ENCODE measurements at places on chromosomes 12 and 14. TPM values are rescaled to one million over a fixed set of nuclear protein-coding genes. Genes with fewer than 3 reads are reported as not detected.

DNA sequence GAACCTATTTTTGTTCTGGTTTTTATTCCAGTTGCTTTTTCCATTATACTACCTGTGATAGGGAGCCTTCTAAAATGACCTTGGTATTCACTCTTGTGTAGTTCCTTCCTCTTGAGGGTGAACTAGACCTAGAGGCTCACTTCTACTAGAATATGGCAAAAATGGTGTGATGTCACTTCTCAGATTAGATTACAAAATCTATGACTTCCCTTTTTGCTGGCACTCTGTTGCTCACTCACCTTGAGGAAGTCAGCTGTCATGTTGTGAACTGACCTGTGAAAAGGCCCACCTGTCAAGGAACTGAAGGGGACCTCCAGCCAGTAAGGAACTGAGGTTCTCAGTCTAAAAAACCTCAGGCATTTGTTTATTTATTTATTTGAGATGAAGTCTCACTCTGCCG lies 5.7 kb downstream of the MIPOL1 start:
- H3K27ac ChIP-seq = no peak overlapping the region
- H3K36me3 ChIP-seq = no peaks in the 10 kb centered on the region
- DNase-seq = no peak
- H3K4me1 ChIP-seq = no peaks in the 10 kb centered on the region

DNA sequence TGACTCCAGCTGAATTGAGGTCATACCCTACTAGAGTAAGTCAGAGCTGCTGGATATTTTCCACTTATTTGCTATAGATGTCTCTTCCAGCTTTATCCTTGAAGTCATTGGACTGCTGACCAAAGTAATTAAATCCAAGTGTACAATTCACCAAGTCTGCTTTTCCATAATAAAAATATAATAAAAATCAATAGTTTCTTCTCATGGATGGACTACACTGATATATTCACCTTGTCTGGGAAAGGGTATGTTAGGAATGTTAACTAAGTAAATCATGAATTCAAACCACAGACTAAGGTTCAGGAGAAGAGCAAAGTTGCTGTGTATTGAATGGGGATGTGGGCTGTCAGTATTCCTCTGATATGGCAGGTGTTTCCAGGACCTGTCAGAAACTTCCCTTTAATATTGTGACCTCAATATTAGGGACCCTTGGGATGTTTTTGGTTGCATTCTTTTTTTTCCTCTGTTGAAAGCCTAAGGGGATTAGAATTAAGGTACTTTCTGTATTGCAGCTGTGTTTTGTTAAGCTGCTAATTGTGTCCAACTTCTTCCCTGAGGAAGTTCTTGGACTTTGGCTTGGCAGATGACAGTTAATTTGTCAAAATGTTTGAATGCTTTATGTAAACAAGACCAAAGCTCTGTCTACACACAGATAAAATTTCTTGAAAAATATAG lies 284.0 kb downstream of the ATP23 start:
- no peaks in the 10 kb centered on the region for H3K4me1 ChIP-seq
- DNase-seq = no peak
- H3K27me3 ChIP-seq = no peaks in the 10 kb centered on the region
- no peaks in the 10 kb centered on the region for H3K36me3 ChIP-seq

Gene DIO2
- total RNA-seq = 27.3 TPM

Gene SPTB
- total RNA-seq = 2.0 TPM

Gene ACSS3
- total RNA-seq = 0.28 TPM

GRCh38 chr14:53103636-53104340 lies 49.3 kb downstream of the DDHD1 start:
- H3K4me3 ChIP-seq = no peak overlapping the region
- no peak overlapping the region for H3K27ac ChIP-seq
- H3K4me1 ChIP-seq = no peaks in the 10 kb centered on the region
- no peaks in the 10 kb centered on the region for H3K36me3 ChIP-seq

GRCh38 chr12:49762468-49762847 lies 21.1 kb downstream of the TMBIM6 start:
- DNase-seq = no peak
- H3K4me3 ChIP-seq = no peak overlapping the region
- H3K36me3 ChIP-seq = peaks cover 78% of the 10 kb centered on the region
- no peaks in the 10 kb centered on the region for H3K4me1 ChIP-seq

GRCh38 chr12:63862187-63862968 lies 17.9 kb downstream of the SRGAP1 start:
- peak; percentile 58 for DNase-seq
- H3K4me1 ChIP-seq = peaks cover 35% of the 10 kb centered on the region
- peak overlapping the region; percentile 30 for H3K27ac ChIP-seq
- no peak overlapping the region for H3K4me3 ChIP-seq

DNA sequence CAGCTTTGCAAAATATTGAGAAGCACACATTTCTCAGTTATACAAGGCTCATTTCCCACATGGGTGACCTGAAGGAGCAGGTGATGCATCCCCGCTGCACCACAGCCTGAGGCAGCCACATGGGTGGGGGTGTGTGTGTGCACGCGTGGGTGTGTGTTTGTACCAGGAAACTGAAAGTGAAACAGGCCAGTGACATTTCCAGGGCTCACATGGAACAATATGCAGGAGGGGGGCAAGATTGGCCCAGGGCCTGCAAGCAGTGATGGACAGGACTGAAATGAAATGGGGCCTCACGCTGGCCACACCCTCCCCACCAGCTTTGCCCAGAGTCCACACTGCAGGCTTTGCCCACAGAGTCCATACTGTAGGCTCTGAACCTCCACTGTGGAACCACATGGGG lies 154.2 kb upstream of the PARP11 start:
- no peak overlapping the region for H3K27ac ChIP-seq
- H3K4me1 ChIP-seq = peaks cover 28% of the 10 kb centered on the region
- no peaks in the 10 kb centered on the region for H3K36me3 ChIP-seq
- H3K4me3 ChIP-seq = no peak overlapping the region

- no peak overlapping the region for H3K4me3 ChIP-seq
- H3K4me1 ChIP-seq = no peaks in the 10 kb centered on the region
- no peaks in the 10 kb centered on the region for H3K27me3 ChIP-seq
- DNase-seq = no peak
Observed at GRCh38 chr14:106691601-106692291, 1165.4 kb downstream of the TMEM121 start.

Gene TSPAN19
- total RNA-seq = not detected

- no peak for DNase-seq
- peaks cover 29% of the 10 kb centered on the region for H3K4me1 ChIP-seq
Observed at GRCh38 chr14:69629225-69630127, 18.1 kb downstream of the SUSD6 start.

Gene MORN3
- not detected for total RNA-seq

Gene DTX1
- total RNA-seq = not detected

- no peak for DNase-seq
- no peak overlapping the region for H3K27ac ChIP-seq
Observed at GRCh38 chr14:32412532-32412931, 83.4 kb downstream of the AKAP6 start.

DNA sequence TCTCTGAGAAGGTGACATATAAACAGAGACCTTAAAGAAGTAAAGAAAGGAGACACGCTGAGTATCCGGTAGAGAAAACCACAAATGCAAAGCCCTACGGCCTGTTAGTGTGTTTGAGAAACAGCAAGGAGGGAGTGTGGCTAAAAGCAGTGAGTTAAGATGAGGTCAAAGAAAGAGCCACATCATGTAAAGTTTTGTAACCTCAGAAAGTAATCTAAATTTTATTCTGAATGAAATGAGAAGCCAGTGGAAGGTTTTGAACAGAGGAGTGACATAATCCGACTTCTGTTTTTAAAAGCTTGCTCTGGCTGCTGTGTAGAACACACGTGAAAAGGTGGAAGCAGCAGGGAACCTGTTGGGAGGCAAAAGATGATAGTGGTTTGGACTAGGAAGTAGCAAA lies 32.6 kb downstream of the PPP2R5E start:
- H3K27me3 ChIP-seq = no peaks in the 10 kb centered on the region
- 0 out of 2 replicates have a peak, but pooled peaks cover 3% of the 10 kb centered on the region for H3K36me3 ChIP-seq
- no peak overlapping the region for H3K27ac ChIP-seq
- H3K4me1 ChIP-seq = no peaks in the 10 kb centered on the region
- no peak overlapping the region for H3K4me3 ChIP-seq

GRCh38 chr14:51185754-51186153 lies 54.3 kb upstream of the TMX1 start:
- no peaks in the 10 kb centered on the region for H3K36me3 ChIP-seq
- no peaks in the 10 kb centered on the region for H3K27me3 ChIP-seq
- no peak overlapping the region for H3K4me3 ChIP-seq
- no peaks in the 10 kb centered on the region for H3K4me1 ChIP-seq

Gene AMDHD1
- total RNA-seq = 0.41 TPM

Gene KRT2
- not detected for total RNA-seq

DNA sequence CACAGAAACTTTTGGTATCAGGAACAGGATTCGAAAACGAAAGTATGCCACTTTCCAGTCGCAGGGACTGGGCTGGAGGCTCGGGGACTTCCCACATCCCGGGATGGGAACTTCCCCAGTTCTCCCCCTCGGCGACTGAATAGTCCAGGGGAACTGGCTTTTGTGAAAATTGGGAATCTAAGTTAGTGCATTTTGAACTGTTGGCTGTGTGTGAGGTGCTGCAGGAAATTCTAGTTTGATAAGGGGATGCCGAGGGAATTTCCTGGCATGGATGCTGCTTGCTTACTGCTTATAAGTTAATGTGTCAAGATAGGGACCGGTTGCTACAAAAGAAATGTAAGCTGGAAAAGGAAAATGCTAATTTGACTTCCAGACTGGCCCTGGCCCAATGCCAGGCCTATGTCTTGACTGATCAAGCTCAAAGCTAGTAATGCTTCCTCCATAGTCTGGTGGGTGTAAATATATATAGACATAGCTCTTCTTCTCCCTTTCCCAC lies 73.4 kb upstream of the EIF5 start:
- H3K4me1 ChIP-seq = peaks cover 24% of the 10 kb centered on the region
- peak; percentile 82 for DNase-seq
- no peaks in the 10 kb centered on the region for H3K27me3 ChIP-seq
- no peaks in the 10 kb centered on the region for H3K36me3 ChIP-seq
- peak overlapping the region; percentile 42 for H3K4me3 ChIP-seq
- H3K27ac ChIP-seq = peak overlapping the region; percentile 72

GRCh38 chr12:10289005-10289754 lies 18.5 kb upstream of the KLRD1 start:
- no peaks in the 10 kb centered on the region for H3K27me3 ChIP-seq
- no peaks in the 10 kb centered on the region for H3K4me1 ChIP-seq
- DNase-seq = no peak
- no peaks in the 10 kb centered on the region for H3K36me3 ChIP-seq
- H3K4me3 ChIP-seq = no peak overlapping the region
- no peak overlapping the region for H3K27ac ChIP-seq

GRCh38 chr14:88562831-88563686 lies at the start of gene ZC3H14:
Gene ZC3H14 (plus strand): TSS chr14:88563037. CDS start chr14:88563134, 97 bp downstream.
- peak; percentile 87 for DNase-seq
- peaks cover 22% of the 10 kb centered on the region for H3K4me1 ChIP-seq
- H3K27ac ChIP-seq = peak within 1 kb of the TSS; percentile 53
- peak within 1 kb of the TSS; percentile 94 for H3K4me3 ChIP-seq

GRCh38 chr12:31491841-31492598 lies 98.9 kb downstream of the DENND5B start:
- peaks cover 11% of the 10 kb centered on the region for H3K36me3 ChIP-seq
- no peak overlapping the region for H3K4me3 ChIP-seq
- peak overlapping the region; percentile 59 for H3K27ac ChIP-seq
- DNase-seq = peak; percentile 72

Gene ACOT6
- total RNA-seq = not detected

DNA sequence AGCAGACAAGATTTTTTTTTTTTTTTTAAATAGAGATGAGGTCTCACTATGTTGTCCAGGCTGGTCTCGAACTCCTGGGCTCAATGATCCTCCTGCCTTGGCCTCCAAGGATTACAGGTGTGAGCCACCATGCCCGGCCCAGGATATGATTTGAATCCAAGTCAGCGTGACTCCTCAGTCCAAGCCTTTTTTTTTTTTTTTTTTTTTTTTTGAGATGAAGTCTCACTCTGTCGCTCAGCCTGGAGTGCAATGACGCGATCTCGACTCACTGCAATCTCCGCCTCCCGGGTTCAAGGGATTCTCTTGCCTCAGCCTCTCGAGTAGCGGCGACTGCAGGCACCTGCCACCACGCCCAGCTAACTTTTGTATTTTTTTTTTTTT lies 6.9 kb downstream of the CABP1 start:
- no peak overlapping the region for H3K27ac ChIP-seq
- H3K27me3 ChIP-seq = peaks cover 19% of the 10 kb centered on the region
- H3K4me3 ChIP-seq = no peak overlapping the region

GRCh38 chr14:103488071-103488470 lies 34.6 kb downstream of the CKB start:
- H3K4me3 ChIP-seq = no peak overlapping the region
- peaks cover 55% of the 10 kb centered on the region for H3K36me3 ChIP-seq
- DNase-seq = no peak
- no peak overlapping the region for H3K27ac ChIP-seq

Gene CCND2
- total RNA-seq = 0.08 TPM

DNA sequence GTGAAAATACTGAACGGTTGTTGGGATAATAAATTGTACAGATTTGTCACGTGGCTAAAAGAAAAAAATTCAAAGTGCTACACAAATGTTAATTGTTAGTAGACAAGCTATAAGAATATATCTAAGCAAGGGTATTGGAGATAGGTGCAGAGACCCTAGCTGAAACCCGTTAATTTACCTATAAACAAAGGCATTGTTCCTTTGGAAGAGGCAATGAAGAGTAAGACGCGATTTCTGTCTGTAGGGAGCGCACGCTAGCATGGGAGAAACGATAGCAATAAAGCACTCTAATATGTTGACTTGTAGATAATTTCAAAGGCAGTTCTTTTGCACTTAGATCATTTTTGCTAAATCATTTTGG lies 565 bp downstream of the CCDC77 start:
- peak overlapping the region; percentile 55 for H3K4me3 ChIP-seq
- H3K27me3 ChIP-seq = no peaks in the 10 kb centered on the region
- 0 out of 2 replicates have a peak, but pooled peaks cover 1% of the 10 kb centered on the region for H3K36me3 ChIP-seq
- H3K4me1 ChIP-seq = peaks cover 11% of the 10 kb centered on the region
- no peak for DNase-seq

GRCh38 chr12:12916135-12916944 lies 25.0 kb downstream of the GPRC5A start:
- H3K4me1 ChIP-seq = 0 out of 2 replicates have a peak, but pooled peaks cover 3% of the 10 kb centered on the region
- no peaks in the 10 kb centered on the region for H3K36me3 ChIP-seq
- no peak overlapping the region for H3K4me3 ChIP-seq
- no peaks in the 10 kb centered on the region for H3K27me3 ChIP-seq
- no peak overlapping the region for H3K27ac ChIP-seq

Gene CLEC2A
- total RNA-seq = not detected

GRCh38 chr12:89665556-89665955 lies 43.1 kb downstream of the ATP2B1 start:
- H3K27me3 ChIP-seq = no peaks in the 10 kb centered on the region
- peaks cover 24% of the 10 kb centered on the region for H3K4me1 ChIP-seq
- no peak overlapping the region for H3K27ac ChIP-seq

Gene MYO1H
- not detected for total RNA-seq

Gene PLEKHG7
- total RNA-seq = not detected

- H3K27ac ChIP-seq = no peak overlapping the region
- H3K27me3 ChIP-seq = no peaks in the 10 kb centered on the region
- no peak for DNase-seq
- H3K4me1 ChIP-seq = peaks cover 27% of the 10 kb centered on the region
- no peak overlapping the region for H3K4me3 ChIP-seq
- H3K36me3 ChIP-seq = no peaks in the 10 kb centered on the region
Observed at GRCh38 chr12:26280869-26281268, 85.5 kb downstream of the SSPN start.

- no peak overlapping the region for H3K27ac ChIP-seq
- H3K4me1 ChIP-seq = no peaks in the 10 kb centered on the region
- no peaks in the 10 kb centered on the region for H3K27me3 ChIP-seq
- DNase-seq = no peak
- no peak overlapping the region for H3K4me3 ChIP-seq
- no peaks in the 10 kb centered on the region for H3K36me3 ChIP-seq
Observed at GRCh38 chr14:91752961-91753360, 21.1 kb upstream of the CATSPERB start.

Gene SRRM4
- not detected for total RNA-seq

- no peaks in the 10 kb centered on the region for H3K4me1 ChIP-seq
- H3K27me3 ChIP-seq = no peaks in the 10 kb centered on the region
- H3K4me3 ChIP-seq = no peak overlapping the region
- no peaks in the 10 kb centered on the region for H3K36me3 ChIP-seq
- no peak for DNase-seq
Observed at GRCh38 chr14:40004871-40005500, 572.8 kb upstream of the FBXO33 start.

Gene SIVA1
- total RNA-seq = 466 TPM
